ENCODE measurements at places on chromosomes 12 and 14. TPM values are rescaled to one million over a fixed set of nuclear protein-coding genes. Genes with fewer than 3 reads are reported as not detected.

GALNT9 gene
- not detected for total RNA-seq

GPR132 gene
- total RNA-seq = 4.5 TPM

GRCh38 chr14:54177641-54178621 is 218.9 kb upstream of the CDKN3 start:
- DNase-seq = no peak

DNA sequence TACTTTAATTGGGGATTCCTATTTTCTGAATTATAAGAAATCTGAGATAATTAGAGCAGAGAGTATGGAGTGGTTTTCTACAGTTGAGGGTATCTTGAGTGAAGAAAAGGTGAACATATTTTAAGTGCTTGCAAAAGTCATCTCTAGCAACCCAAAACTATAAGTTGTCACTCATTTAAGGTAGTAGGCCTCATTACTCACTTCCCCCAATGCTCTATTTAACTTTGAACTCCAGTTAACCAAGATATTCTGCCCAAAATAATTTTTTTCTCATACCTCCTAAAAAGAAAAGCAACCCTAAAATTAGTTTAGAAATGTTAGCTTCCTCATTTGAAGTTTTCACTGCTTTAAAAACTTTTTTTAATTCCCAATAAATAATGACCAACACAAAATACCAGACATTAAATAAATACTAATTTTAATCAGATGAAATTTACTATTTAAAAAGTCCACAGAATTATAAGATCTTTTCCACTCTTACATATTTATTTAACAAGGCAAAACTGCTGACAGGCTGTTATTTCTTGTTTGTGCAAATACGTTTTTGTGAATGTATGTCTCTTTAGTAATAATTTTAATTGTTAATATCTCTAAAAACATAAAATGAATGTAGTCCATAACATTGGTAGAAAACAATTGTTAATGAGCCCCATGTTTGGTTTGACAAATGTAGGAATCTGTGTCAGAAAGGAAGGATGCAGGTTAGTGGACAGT is 47.8 kb downstream of the VRK1 start:
- no peak for DNase-seq

DNA sequence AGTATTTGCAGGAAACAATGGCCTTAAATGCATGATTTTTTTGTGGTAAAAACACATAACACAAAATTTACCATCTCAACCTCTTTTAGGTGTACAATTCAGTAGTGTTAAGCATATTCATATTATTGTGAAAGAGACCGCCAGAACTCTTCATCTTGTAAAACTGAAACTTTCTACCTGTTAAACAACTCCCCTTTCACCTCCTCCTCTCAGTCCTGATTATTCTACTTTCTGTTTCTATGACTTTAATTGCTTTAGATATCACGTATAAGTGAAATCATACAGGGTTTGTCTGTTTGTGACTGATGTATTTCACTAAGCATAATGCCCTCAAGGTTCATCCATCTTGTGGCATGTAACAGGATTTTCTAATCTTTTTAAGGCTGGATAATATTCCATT is 353.4 kb downstream of the ADAMTS20 start:
- no peak for DNase-seq

All from mesenteric fat pad (tissue), 1 donor.